ENCODE measurements at places on chromosomes 3 and 15.

DNA sequence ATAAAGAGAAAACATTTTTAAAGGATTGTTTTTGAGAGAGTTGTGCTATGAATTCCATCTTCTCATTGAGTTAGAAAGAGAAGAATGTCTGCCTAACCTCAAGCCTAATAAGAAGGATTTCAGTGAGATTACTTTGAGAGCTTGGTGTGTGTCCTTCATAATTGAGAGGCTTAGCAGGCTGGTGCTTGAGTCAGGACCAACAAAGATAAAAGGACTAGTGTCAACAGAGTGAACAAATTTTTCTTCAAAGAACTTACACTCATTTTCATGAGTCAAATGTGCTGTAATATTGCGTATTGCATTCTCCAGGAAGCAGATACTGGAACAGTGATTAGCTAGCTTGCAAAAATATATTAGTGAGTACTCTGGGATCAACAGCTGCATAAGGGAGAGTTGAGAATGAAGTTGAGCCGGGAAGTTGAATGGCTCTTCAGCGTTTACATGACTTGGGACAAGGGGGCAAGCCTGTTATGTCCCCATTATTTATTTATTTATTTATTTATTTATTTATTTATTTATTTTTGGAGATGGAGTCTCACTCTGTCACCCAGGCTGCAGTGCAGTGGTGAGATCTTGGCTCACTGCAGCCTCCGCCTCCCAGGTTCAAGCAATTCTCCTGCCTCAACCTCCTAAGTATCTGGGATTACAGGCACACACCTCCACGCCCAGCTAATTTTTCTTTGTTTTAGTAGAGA lies 37.5 kb upstream of the SLITRK3 start:
- no peak overlapping the region for H3K27ac ChIP-seq

GRCh38 chr15:32899126-32899596 lies 181.4 kb downstream of the GREM1 start:
- peak; percentile 52 for DNase-seq
- peaks cover 47% of the 10 kb centered on the region for H3K4me1 ChIP-seq
- peak overlapping the region; percentile 89 for H3K27ac ChIP-seq
- no peaks in the 10 kb centered on the region for H3K27me3 ChIP-seq
- H3K4me3 ChIP-seq = peak overlapping the region; percentile 26
- H3K36me3 ChIP-seq = peaks cover 29% of the 10 kb centered on the region

DNA sequence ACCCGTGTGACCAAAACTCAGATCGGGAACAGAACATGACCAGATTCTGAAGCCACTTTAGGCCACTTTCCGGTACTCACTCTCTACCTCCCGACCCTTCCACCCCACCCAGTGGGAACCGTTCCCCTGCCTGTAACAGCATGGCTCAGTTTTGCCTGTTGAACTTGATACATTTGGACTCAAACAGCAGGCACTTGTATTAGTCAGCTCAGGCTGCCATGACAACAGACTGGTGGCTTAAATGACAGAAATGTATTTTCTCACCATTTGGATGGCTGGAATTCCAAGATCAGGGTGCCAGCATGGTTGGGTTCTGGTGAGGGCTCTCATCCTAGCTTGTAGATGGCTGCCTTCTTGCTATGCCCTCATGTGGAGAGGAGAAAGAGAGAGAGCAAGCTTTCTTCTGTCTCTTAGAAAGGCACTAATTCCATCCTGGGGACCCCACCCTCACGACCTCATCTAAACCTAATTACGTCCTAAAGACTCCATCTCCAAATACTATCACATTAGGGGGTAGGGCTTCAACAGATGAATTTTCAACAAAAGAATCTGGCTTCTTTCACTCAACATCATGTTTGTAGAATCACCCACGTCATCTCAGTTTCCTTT lies 9.3 kb upstream of the SSUH2 start:
- no peaks in the 10 kb centered on the region for H3K36me3 ChIP-seq
- no peak overlapping the region for H3K27ac ChIP-seq
- H3K4me3 ChIP-seq = no peak overlapping the region
- peaks cover 12% of the 10 kb centered on the region for H3K4me1 ChIP-seq
- H3K27me3 ChIP-seq = peaks cover 27% of the 10 kb centered on the region

- no peak overlapping the region for H3K4me3 ChIP-seq
- peaks cover 11% of the 10 kb centered on the region for H3K4me1 ChIP-seq
- H3K27me3 ChIP-seq = peaks cover 3% of the 10 kb centered on the region
- H3K36me3 ChIP-seq = no peaks in the 10 kb centered on the region
- DNase-seq = no peak
These were observed 248.5 kb downstream of the ZMAT3 start for GRCh38 chr3:178823150-178823549.

DNA sequence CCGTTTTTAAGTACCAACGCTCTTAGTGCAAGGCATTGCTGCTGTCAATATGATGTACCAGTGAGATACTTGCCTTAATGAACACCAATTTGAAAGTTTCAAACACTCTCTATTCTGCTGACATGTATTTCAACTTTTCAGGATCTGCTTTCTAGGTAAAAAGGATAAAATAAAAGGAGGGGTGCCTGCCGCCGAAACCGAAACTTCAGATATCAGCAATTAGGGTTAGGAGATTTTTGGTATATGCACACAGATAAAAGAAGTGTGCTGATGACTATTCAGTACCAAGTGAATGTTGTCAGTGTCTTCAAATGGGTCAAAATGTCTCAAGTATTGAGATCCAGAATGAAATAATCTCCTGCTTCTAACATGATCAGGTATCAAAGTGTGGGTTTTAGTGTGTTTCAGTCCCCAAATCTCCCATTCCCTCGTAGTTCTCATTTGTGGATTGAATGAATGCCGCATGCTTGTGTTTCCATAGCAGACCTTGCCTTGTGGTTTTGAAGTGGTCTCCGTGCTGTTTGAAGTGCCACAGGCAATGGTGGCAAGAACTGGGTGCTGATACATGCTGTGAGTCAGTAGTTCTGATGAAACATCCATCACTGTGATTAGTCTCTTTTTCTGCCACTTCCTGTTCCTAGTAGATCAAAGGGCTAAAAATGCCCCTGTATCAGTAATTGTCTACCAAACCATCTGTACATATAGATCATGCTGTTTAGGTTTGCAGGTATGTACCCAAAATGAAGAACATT lies 22.5 kb downstream of the CHST14 start:
- H3K4me3 ChIP-seq = no peak overlapping the region
- DNase-seq = no peak
- peaks cover 15% of the 10 kb centered on the region for H3K27me3 ChIP-seq
- H3K36me3 ChIP-seq = no peaks in the 10 kb centered on the region
- H3K4me1 ChIP-seq = peaks cover 1% of the 10 kb centered on the region

- no peak overlapping the region for H3K27ac ChIP-seq
- DNase-seq = no peak
- peaks cover 32% of the 10 kb centered on the region for H3K4me1 ChIP-seq
- no peak overlapping the region for H3K4me3 ChIP-seq
These were observed 185.6 kb downstream of the APBA2 start for GRCh38 chr15:29071232-29071881.

- no peak overlapping the region for H3K27ac ChIP-seq
- peaks cover 13% of the 10 kb centered on the region for H3K27me3 ChIP-seq
- no peak for DNase-seq
These were observed 36.1 kb downstream of the AP3S2 start for GRCh38 chr15:89857673-89858072.

GRCh38 chr15:65411465-65412071 lies 11.2 kb downstream of the IGDCC4 start:
- no peaks in the 10 kb centered on the region for H3K27me3 ChIP-seq
- peak overlapping the region; percentile 65 for H3K27ac ChIP-seq
- peaks cover 13% of the 10 kb centered on the region for H3K36me3 ChIP-seq
- no peak overlapping the region for H3K4me3 ChIP-seq

- no peaks in the 10 kb centered on the region for H3K27me3 ChIP-seq
- H3K36me3 ChIP-seq = peaks cover 10% of the 10 kb centered on the region
- peaks cover 50% of the 10 kb centered on the region for H3K4me1 ChIP-seq
- DNase-seq = no peak
These were observed 32.5 kb downstream of the KLHL25 start for GRCh38 chr15:85762039-85762755.

DNA sequence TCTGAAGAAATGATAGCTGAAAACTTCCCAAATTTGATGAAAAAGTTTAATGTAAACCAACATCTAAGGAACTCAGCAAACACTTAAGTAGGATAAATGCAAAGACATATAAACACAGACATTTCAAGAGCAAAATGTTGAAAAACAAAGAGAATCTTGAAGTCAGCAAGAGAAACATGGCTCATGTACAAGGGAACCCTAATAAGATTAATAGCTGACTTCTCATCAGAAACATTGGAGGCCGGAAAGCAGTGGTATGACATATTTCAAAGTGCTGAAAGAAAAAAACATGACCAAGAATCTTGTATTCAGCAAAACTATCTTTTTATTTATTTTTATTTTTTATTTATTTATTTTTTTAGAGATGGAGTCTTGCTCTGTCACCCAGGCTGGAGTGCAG lies 10.6 kb upstream of the PRKCI start:
- no peak overlapping the region for H3K27ac ChIP-seq
- H3K4me3 ChIP-seq = no peak overlapping the region
- H3K27me3 ChIP-seq = no peaks in the 10 kb centered on the region
- DNase-seq = no peak

GRCh38 chr3:63960048-63960711 lies 48.0 kb upstream of the SCAANT1 start:
- no peak for DNase-seq
- H3K36me3 ChIP-seq = peaks cover 2% of the 10 kb centered on the region
- H3K4me3 ChIP-seq = no peak overlapping the region
- peak overlapping the region; percentile 62 for H3K27ac ChIP-seq
- H3K27me3 ChIP-seq = peaks cover 6% of the 10 kb centered on the region
- peaks cover 41% of the 10 kb centered on the region for H3K4me1 ChIP-seq

GRCh38 chr3:134145183-134145582 lies 105.5 kb downstream of the RYK start:
- H3K4me1 ChIP-seq = peaks cover 26% of the 10 kb centered on the region
- H3K27ac ChIP-seq = peak overlapping the region; percentile 65
- H3K4me3 ChIP-seq = no peak overlapping the region
- H3K27me3 ChIP-seq = no peaks in the 10 kb centered on the region
- DNase-seq = no peak

- H3K4me3 ChIP-seq = no peak overlapping the region
- H3K27me3 ChIP-seq = no peaks in the 10 kb centered on the region
- peaks cover 35% of the 10 kb centered on the region for H3K36me3 ChIP-seq
- no peaks in the 10 kb centered on the region for H3K4me1 ChIP-seq
- no peak for DNase-seq
These were observed 60.8 kb downstream of the PLOD2 start for GRCh38 chr3:146100180-146100579.

GRCh38 chr3:69433121-69433968 lies 47.5 kb upstream of the FRMD4B start:
- no peaks in the 10 kb centered on the region for H3K36me3 ChIP-seq
- H3K4me1 ChIP-seq = peaks cover 15% of the 10 kb centered on the region
- H3K4me3 ChIP-seq = no peak overlapping the region
- DNase-seq = no peak

GRCh38 chr3:153287017-153287416 lies 125.0 kb downstream of the RAP2B start:
- no peak for DNase-seq
- H3K27me3 ChIP-seq = peaks cover 3% of the 10 kb centered on the region
- no peaks in the 10 kb centered on the region for H3K36me3 ChIP-seq
- no peaks in the 10 kb centered on the region for H3K4me1 ChIP-seq
- no peak overlapping the region for H3K27ac ChIP-seq

- no peak overlapping the region for H3K4me3 ChIP-seq
- DNase-seq = no peak
- H3K36me3 ChIP-seq = peaks cover 40% of the 10 kb centered on the region
- H3K27me3 ChIP-seq = no peaks in the 10 kb centered on the region
- no peak overlapping the region for H3K27ac ChIP-seq
These were observed 235.8 kb downstream of the SUCLG2 start for GRCh38 chr3:67418426-67419217.

GRCh38 chr15:101510212-101511197 lies 21.0 kb upstream of the PCSK6 start:
- DNase-seq = no peak
- H3K27ac ChIP-seq = no peak overlapping the region
- H3K36me3 ChIP-seq = no peaks in the 10 kb centered on the region
- H3K4me3 ChIP-seq = no peak overlapping the region

- H3K27ac ChIP-seq = no peak overlapping the region
- peaks cover 26% of the 10 kb centered on the region for H3K27me3 ChIP-seq
- H3K36me3 ChIP-seq = no peaks in the 10 kb centered on the region
These were observed 60.6 kb downstream of the FGD5 start for GRCh38 chr3:14879211-14879874.

DNA sequence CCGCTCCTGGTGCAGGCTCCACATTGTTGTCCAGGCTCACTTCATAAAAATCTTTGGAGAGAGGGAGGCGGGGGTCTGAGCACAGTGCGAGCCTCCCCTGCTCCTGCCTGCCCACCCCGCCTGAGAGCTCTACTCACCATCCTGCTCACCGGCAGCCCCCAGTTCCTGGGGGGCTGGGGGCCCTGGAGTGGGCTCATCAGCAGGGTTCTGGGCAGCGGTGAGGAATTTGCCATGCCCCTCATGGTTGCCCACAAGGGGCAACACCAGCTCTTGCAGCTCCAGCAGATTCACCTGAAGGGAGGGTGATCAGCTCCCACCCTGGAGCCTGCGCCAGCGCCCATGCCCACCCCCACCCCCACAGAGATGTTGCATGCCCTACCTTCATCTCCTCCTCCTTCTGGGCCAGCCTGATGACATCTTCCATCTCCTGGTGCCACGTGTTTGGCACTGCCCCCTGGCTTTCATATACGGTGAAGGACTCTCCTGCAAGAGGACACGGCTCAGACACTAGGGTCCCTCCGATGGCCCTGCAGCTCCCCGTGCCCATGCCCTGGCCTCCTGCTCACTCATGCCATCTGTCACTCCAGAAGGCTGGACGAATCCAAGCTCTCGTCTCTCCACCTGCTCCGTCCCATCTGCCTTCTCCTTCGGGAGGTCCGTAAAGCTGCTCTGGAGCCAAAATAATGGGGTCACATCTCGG lies 162.1 kb downstream of the TBC1D2B start:
- H3K4me3 ChIP-seq = no peak overlapping the region
- no peaks in the 10 kb centered on the region for H3K36me3 ChIP-seq
- H3K4me1 ChIP-seq = no peaks in the 10 kb centered on the region
- no peak overlapping the region for H3K27ac ChIP-seq
- peaks cover 10% of the 10 kb centered on the region for H3K27me3 ChIP-seq

GRCh38 chr3:46076606-46077005 lies 49.3 kb upstream of the XCR1 start:
- DNase-seq = no peak
- H3K27me3 ChIP-seq = no peaks in the 10 kb centered on the region
- H3K36me3 ChIP-seq = no peaks in the 10 kb centered on the region
- H3K27ac ChIP-seq = no peak overlapping the region

DNA sequence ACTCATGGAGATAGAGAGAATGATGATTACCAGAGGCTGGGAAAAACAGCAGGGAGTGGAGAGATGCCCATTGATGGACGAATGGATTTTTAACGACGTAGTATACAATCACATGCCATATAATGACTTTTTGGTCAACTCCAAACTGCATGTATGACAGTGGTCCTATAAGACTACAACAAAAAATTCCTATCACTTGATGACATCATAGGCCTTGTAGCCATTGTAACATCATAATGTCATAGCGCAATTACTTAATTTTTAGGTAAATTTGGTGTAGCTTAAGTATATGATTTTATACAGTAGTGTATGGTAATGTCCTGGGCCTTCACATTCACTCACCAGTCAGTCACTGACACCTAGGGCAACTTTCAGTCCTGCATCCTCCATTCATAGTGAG lies 264.3 kb downstream of the RAP2B start:
- no peak for DNase-seq
- no peaks in the 10 kb centered on the region for H3K27me3 ChIP-seq
- no peaks in the 10 kb centered on the region for H3K36me3 ChIP-seq
- no peak overlapping the region for H3K4me3 ChIP-seq
- H3K27ac ChIP-seq = no peak overlapping the region
